Fibroblast of skin of back (primary cell): ENCODE measurements at places on chromosomes 1 and 21.

DNA sequence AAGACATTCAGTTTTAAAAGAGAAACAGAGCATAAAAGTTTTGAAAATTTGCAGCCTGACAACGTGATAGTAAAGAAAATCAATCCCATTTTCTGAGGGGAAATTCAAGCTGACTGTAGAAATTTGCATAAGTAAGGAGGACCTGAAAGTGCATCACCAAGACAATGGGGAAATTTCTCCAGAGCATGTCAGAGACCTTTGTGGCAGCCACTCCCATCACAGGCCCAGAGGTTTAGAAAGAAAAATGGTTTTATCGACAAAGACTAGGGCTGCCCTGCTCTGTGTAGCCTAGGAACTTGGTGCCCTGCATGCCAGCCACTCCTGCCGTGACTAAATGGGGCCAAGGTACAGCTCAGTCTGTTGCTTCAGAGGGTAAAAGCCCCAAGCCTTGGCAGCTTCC is 1640.2 kb upstream of the PRMT6 start:
- no peak for DNase-seq

DNA sequence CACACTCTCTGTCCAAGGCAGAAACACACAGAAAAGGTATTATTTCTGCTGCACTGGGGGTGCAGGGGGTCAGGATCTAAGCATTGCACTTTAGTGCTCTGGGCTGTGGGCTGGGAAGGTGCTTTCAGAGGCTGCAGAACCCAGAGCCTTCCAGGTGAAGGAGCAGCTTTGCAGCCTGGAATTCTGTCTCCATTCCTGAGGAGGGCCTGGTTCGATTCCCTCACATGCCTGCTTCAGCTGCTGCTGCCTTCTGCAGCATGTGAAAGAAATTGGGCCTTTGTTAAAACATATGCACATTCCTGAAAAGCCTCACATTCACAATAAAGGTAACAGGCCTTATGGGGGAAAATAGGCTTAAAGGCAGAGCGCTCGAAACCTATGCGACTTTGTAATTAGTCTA is 35.9 kb downstream of the VTCN1 start:
- no peak for DNase-seq

DNA sequence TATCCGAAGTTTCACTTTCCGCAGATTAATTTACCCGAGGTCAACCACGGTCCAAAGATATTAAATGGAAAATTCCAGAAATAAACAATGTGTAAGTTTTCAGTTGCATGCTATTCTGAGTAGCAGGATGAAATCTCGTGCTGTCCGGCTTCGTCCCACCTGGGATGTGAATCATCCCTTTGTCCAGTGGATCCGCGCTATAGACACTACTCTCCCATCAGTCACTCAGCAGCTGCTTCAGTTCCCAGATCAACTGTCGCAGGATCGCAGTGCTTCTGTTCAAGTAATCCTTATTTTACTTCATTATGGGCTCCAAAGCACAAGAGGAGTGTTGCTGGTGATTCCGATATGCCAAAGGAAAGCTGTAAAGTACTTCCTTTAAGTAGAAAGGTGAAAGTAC is 8.3 kb upstream of the LRP8 start:
- no peak for DNase-seq

DNA sequence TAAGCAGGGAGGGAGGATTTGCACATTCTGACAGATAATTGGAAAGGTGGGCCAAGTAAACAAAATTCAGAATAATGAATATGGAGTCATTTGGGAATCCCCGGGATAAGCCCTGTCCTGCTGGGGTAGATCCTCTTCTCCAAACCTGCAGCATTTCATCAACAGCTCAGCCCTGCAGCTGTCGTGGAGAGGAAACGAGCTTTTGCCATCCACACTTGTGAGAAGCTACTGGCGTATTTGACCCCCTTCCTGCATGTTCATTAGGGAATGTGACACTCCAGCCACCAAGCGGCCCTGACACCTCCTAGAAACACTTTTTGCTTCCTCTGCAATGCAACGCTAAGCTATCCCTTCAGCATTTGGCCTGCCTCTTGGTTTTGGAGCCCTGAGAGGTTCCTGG is 8.0 kb upstream of the LEFTY2 start:
- DNase-seq, result no peak

- DNase-seq, result no peak
Measured at GRCh38 chr1:207006083-207006482, 26.5 kb downstream of the C1orf116 start.

DNA sequence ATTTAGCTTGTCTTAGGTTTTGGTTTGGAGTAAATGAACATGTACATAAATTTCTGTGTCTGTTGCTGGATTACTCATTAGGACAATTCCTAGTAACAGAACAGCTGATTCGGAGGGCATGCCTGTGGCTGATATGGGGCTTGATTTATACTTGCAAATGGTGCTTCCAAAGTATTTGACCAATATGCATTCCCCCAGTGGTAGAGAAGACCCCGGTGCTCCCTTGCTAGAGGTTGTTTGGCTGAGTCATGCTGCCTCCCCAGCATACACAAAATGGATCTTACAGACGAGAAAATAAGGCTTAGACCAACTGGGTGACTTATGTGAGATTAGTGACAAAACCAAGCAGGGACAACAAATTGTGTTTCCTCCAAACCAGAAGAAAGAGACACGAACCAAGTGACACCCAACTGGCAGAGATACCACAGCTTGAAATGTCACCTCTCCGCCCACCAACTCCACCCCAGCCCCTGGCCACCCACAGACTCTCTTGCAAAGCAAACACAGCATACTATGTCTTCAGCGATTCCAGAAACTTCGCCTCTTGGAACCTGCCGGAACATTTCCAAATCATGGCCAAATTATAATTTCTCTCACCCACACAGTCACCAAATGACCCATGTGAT is 75.9 kb upstream of the ETS2 start:
- peak; percentile 81 for DNase-seq

DNA sequence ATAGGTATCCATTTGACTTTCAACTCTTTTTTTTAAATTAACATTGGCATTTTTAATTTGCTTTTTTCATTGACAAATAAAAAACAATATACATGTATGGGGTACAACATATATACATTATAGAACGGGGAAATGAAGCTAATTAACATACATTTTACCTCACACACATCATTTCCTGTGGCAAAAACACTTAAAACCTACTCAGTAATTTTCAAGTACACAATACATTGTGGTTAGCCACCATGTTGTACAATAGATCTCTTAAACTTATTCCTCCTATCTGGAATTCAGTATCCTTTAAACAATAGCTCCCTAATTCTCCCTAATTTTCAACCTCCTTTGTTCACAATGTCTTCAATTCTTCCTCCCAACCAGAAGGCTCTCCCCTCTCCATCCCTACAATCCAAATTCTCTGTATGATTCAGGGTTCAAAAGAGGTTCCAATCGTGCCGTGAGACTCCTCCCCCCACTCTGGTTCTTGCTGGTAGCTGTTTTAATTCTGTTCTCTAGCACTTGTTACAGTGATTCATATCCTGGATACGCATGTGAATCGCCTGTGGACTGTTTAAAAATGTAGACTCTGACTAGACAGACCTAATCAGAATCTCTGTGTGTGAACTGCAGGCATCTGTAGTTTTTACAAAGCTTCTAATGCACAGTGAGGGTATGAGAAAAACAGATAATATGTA is 87.6 kb upstream of the DUSP10 start:
- peak; percentile 97 for DNase-seq
